ENCODE measurements at places on chromosomes 16 and 17.
A peak's percentile ranks its signal among the peaks of the same experiment; 100 is the strongest.

GRCh38 chr17:39702901-39703893, 3.3 kb downstream of the ERBB2 start:
- DNase-seq: no peak

DNA sequence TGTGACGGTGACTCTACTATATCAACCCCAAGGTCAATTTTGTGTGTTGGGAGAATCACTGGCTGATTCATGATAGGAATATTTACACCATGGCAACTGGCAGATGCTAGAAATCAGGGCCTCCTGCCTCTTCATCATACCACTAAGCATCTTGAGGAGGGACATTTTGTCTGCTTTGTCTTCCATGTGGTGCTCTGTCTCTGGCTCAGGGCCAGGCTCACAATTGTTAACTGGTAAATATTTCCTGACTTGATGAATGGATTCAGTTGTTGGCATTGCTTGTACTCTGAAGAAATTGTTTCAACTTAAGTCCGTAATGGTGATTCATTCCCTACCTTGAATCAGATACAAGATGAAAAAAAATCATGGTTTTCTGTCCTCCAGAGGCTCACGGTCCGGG, 292.7 kb downstream of the HAPSTR1 start:
- no peak for DNase-seq

GRCh38 chr16:58999762-59000161, 265.6 kb upstream of the GOT2 start:
- DNase-seq: no peak

- DNase-seq: no peak
Measured at GRCh38 chr16:8718851-8719680, 44.6 kb downstream of the ABAT start.

DNA sequence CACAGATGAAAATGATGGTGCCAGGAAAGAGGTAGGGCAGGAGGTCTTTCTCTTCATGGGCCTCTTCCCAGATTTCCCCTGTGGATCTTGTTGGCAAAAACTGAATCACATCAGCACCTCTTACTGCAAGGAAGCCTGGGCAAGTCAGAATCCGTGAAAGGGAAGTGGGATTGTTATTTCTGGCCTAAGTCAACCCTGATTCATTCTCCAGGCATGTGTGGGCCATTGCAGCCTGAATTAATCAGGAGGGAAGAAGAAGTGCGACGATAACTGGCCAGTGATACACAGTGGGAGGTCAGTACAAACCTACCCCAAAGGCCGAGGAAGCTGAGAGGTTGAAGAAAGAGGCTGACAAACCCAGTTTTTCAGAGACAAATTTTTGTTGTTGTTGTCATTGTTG, 17.9 kb upstream of the NSMCE1 start:
- no peak for DNase-seq

GRCh38 chr17:79095345-79096055, 20.9 kb downstream of the ENGASE start:
- DNase-seq: no peak

GRCh38 chr17:28811651-28812090, 30.9 kb downstream of the FAM222B start:
- DNase-seq: peak; percentile 14

GRCh38 chr16:87845807-87846619, 23.3 kb downstream of the SLC7A5 start:
- DNase-seq: no peak

GRCh38 chr17:12726131-12726530, 60.4 kb downstream of the MYOCD start:
- no peak for DNase-seq

GRCh38 chr17:67414559-67414958, 37.5 kb downstream of the PITPNC1 start:
- DNase-seq: no peak

- peak; percentile 86 for DNase-seq
Measured at GRCh38 chr17:79803997-79804855, 7.3 kb upstream of the CBX8 start.

DNA sequence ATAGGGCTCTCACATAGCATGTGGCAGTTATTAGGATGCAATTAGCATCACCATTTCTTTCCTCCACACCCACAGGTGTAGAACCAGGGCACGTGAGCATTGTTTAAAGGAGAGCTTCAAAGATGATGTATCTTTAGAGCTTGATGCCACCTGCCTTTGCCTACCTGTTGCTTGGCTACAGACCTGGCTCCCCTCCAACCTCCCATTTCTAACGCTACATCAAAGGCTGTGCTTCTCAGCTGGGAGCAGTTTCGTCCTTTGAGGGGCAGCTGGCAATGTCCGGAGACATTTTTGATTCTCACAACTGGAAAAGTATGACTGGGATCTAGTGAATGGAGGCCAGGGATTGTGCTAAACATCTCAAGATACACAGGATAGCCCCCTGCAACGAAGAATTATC, 78.5 kb upstream of the CLEC3A start:
- no peak for DNase-seq

DNA sequence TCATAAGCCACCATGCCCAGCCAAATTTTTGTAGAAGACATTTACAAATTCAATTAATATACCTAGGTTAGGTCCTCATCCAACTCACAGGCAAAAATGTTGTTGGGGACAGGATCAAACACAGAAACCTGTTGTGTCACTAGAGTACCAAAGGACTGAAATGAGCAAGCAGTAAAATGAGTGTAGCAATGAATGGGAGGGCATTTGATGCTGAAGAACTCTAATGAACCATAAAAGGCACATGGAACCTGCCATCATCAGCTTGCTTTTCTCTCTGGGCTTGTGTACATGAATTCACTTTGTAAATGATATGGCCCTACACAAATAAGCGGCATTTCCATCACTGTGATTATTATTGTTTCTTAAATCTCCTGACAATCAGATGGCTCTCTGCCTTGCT, 17.8 kb downstream of the USP31 start:
- DNase-seq: no peak

GRCh38 chr17:50045154-50045553, 10.8 kb upstream of the ITGA3 start:
- DNase-seq: no peak

GRCh38 chr16:2374644-2375043, 34.1 kb upstream of the ABCA3 start:
- DNase-seq: no peak

DNA sequence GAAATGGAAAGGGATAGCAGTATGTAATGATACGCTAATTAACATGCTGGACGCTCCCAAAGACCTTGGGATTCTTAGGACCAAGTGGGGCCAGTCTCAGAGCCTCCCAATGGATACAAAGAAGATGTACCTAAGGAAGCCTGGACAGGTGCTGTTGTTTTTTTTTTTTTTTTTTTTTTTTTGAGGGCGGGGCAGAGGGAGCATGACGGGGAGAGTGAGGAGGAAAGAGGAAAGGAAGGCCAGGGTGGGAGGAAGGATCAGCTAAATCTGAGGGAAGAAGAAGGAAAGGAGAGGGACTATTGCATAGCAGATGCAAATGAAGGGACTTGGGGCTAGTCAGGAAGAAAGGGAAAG, 2.5 kb downstream of the VAMP2 start:
- DNase-seq: no peak

DNA sequence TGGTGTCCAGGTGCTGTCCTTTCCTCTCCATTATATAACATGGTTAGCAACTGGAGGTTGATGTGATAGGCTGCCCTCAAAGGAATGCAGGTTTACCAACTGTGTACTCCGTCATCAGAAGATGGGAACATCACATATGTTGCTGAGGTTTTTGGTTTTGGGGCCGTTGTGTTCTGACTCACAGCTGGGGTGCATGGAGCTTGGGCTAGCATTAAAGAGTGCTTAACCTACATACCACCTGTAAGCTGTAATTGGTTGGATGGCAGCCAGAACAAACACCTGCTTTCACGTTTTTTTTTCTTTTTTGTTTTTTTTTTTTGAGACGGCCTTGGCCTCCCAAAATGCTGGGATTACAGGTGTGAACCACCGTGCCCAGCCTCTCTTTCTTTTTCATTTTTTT, 20.9 kb downstream of the TMEM11 start:
- no peak for DNase-seq

DNA sequence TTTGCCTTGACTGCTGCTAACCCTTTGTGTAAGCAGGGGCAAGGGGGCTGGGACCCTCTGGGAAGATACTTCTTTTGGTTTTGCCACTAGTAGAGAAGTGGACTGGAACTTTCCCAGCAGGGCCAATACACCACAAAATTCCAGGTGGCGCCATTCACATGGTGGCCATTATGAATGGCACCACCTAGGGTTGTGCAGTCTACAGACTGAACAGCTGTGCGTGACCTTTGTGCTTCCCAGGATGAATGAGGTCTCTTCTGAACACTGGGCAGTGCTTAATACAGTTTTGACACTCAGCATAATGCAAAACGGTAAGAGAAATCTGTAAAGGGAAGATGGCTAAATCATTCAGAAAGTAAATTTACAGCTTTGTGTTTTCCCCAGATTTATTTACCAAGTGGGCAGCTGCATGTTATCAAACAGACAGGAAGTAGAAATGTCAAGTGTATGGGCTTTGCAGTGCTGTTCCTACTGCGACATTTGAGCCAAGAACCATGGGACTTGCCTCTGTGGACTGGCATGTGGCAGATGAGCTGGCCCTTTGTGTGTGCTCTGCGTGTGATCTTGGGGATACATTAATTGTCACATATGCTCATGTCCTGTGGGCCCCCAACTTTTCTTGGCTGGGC, 9.2 kb downstream of the SYT17 start:
- DNase-seq: no peak

DNA sequence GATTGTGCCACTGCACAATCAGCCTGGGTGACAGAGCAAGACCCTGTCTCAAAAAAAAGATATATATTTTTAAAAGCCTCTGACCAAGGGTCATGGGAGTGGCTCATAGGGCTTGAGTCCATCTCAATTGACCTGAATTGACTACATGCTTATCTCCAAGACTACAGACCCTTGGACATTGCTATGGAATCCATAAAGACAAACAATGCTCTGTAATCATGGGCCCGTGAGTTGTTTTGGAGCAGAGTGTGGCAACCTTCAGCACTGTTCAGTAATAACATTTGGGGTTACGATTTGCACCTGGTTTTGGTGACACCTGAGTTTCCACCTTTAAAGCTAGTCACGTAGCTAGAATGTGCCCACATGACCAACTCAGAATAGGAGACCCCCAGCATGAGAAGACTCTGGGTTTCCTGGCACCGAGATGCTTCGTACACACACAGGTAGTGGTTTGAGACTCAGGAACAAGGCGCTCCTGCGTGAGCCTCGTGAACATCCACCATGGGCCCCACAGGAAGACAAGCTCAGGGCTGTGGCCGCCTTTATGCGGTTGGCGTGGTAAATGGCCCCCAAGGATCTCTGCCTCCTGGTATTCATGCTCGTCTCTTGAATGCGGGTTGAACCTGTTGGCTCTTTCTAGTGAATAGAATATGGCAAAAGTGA, 66.6 kb upstream of the RPH3AL start:
- DNase-seq: peak; percentile 36

DNA sequence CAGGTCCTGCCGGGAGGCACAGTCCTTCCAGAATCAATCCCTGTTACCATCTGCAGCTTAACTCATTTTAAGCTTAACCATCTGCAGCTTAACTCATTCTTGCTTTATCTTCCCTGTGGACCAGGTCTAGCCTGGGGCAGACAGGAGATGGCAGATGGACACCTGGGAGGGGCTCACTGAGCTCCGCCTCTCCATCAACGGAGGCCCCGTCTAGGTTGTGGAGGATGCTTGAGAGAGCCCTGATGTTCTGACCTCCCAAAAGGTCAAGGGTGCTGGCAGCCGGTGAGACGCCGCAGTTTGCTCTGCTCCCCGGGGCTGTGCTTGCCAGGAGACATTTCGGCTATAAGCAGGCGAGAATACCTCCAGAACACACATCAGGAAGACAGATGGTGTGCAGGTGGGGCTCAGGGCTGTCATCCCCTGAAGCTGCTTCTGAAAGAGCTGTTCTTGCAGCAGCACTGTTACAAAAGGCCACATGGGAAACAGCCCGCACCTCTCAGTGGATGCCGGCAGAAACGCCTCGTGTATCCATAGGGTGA, 41.3 kb downstream of the BAIAP2 start:
- DNase-seq: no peak

DNA sequence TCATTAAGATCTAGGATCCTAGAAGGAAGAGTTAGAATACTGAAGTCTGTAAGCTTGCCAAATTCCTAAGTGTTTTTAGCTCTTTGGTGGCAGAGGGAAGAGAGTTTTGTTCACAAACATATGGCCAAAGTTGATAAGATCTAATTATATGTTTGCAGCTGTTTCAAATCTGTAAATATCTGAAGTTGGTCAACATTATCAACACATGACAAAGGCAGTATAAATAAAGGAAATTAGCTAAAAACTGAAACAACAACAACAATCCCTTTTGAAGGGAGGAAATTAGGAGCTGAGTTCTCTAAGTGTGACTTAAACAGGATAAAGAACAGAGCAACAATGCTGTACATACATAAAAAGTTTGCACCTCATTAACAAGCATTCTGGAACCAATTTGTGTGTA, 208.7 kb downstream of the KCNJ2 start:
- DNase-seq: no peak

GRCh38 chr16:31149894-31150890, at the start of gene PRSS36:
TSS of gene PRSS36 (minus strand) at chr16:31150066. CDS start at chr16:31150035, 31 bp downstream.
- DNase-seq: no peak

GRCh38 chr17:74699236-74699635, 13.5 kb downstream of the CD300LF start:
- DNase-seq: no peak

GRCh38 chr16:66735891-66736290, 15.5 kb downstream of the DYNC1LI2 start:
- DNase-seq: peak; percentile 26

- DNase-seq: no peak
Measured at GRCh38 chr16:87671221-87671620, 68.9 kb downstream of the JPH3 start.

GRCh38 chr17:42608305-42609181, 631 bp downstream of the RETREG3 start:
- no peak for DNase-seq

GRCh38 chr16:83298541-83298940, 509.2 kb upstream of the HSBP1 start:
- no peak for DNase-seq

- DNase-seq: no peak
Measured at GRCh38 chr17:35030780-35031179, 32.7 kb downstream of the RFFL start.

- no peak for DNase-seq
Measured at GRCh38 chr16:1640261-1640941, 28.2 kb downstream of the CRAMP1 start.

DNA sequence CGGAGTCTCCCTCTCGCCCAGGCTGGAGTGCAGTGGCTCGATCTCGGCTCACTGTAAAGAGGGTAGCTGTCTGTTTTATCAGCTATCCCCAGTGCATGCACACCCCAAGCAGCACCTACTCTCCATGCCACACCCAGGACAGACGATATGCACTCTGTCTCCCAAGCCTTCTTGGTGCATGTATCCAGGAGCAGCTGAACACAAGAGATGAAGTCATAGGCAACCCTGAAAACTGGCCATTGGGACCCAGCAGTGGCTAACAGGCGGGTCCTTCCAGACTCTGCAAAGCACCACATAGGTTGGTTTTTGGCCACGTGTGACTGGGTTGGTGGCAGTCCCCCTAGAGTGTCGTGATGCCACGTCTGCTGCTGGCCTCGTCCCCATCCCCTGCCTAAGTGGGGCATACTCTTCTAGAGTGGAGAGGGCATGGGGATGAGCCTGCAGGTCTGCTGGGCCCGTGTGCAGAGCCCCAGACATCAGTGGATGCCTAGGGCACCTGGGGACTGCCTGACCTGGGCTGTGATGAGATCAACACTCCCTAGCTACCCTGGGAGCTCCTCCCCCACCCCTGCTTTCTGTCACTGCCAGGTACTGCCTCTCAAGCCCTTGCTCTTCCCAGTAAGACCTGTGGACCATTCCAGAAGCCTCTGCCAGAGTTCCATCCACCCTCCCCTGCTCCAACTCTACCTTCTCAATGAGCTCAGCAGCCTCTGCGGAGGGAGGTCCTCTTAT, 9.3 kb downstream of the PDE6G start:
- DNase-seq: no peak

Data from stimulated activated CD4-positive, alpha-beta T cell treated with anti-CD3 and anti-CD28 coated beads, Interleukin-15, amount 100 ng/mL, for 24 hours (primary cell).